ENCODE measurements at places on chromosomes 7 and 10.

GRCh38 chr10:5583525-5584175, 58.9 kb downstream of the CALML3 start:
- peak; percentile 13 for DNase-seq

GRCh38 chr10:68171539-68172080, 60.3 kb downstream of the ATOH7 start:
- DNase-seq = no peak

DNA sequence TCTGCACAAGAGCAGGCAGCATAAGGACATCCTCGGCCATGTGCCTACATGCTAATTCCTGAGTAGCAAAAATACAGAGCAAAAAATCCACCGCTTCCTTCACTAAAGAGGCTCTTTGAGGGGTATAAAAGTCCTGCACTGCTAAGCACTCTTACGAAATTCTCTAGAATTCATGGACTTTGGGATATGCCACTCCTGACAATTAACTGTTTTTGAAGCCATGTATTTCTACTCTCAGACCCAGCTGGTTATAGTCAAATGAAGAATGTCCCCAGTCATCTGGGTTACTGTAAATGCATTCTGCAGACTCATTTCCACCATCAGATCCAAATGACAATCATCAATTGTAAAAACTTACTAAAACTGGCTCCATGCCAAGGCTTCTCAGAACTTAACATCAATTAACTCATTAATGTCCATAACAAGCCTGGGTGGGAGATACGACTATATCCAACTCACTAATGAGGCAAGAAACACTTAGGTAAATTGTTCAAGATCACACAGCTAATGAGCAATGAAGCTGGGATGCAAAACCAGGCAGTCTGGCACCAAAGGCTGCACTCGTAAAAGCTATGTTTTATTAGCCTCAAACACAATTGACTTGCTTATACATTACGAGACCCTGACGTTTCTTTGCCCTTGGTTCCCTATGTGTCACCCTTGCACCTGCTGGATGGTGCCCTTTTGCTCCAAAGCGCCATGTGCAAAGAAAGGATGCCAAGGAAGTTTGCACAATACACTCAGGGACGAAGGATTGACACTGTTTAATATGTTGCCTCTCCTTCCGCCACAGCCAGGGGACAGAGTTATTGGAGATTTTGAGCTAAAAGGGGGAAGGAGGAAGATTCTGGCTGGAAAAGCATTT, 250.4 kb downstream of the ELMO1 start:
- DNase-seq = no peak

DNA sequence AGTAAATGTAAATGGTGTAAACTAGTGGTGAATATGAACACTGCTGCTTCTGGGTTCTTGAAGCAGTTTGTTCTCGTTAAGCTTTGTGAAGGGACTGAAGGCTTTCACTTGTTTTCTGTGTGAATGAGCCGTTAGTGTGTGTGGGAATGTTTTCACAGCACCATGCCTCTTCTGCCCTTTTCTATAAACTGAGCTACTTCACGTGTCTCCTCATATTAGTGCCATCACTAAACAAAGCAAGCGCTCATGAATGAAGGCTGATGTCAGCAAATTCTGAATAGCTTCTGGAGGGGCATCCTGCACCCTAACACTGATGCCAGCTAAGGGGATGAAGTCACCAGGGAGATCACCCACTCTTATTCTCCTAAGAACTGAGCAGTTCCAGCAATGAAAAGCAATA, 205.6 kb upstream of the ETV1 start:
- DNase-seq = no peak

DNA sequence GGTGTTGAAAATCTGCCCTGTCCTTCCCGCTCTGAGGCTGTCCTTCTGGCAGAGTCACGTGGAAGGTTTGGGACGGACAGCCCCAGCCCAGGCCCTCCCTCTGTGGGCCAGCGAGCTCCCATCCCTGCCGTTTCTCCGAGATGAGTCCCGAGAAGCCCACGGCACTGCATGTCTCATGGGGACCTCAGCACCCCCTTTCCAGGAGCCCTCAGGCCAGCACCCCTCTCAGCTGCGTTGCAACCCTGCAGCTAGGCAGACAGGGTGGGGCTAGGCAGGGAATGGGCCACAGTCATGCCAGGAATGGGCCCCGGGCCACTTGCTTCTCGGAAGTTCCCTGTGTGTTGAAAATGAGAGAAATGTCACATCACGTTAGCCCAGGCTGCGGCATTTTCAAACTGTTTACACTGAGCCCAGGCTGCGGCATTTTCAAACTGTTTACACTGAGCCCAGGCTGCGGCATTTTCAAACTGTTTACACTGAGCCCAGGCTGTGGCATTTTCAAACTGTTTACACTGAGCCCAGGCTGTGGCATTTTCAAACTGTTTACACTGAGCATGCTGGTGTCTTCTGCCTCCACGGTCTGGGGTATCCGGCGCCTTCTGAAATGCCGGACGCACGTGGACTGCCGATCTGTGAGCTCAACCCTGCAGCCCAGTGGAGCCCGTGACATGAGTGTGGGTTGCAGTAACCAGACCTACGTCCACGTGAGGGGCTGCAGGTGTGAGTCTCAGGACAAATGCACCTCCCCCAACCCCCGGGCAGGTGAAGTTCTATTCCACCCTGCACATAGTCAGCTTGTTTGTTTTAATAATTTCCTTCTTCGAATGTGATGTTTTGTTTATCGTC, 42.6 kb downstream of the FAM20C start:
- DNase-seq = no peak

GRCh38 chr10:34727595-34728033, 87.5 kb downstream of the PARD3 start:
- DNase-seq = no peak

- DNase-seq = no peak
Measured at GRCh38 chr7:94382132-94382531, 12.6 kb upstream of the COL1A2 start.

DNA sequence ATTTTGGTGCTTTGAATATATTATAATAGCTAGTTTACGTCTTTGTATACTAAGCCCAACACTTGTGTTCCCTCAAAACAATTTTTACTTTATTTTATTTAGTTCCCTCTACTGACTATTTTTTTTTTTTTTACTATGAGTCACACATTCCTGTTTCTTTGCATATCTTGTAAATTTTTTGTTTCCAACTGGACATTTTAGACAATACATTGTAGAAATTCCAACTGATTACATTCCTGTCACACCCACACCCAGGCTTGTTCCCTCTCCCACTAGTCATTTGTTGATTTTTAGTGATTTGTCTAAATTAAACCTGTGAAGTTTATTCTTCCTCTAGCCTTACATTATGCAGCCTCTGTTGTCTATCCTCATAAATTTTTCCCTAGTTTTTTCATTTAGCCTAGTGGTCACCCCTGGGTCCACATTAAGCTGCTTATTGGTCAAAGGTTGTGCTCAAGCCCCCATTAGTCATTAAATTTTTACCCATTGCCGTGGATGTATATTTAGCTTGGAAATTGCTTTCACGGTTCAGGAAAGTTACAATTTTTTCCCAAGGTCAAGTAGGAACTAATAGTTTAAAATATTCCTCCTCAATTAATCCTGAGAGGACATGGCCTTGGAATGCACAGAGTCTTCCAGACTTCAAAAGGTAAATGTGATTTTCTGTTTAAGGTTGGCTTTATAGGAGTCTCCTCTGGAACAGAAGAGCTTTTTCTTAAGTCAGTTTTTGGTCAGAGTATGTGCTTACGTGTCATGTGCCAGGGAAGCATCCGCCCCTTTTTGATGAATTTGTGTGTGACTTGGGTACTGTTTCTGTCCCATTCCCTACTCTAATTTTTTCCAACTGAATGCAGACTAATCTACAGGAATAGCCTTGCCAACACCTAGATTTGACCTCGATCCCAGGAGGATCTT, 207.6 kb upstream of the TMEM72 start:
- DNase-seq = no peak

DNA sequence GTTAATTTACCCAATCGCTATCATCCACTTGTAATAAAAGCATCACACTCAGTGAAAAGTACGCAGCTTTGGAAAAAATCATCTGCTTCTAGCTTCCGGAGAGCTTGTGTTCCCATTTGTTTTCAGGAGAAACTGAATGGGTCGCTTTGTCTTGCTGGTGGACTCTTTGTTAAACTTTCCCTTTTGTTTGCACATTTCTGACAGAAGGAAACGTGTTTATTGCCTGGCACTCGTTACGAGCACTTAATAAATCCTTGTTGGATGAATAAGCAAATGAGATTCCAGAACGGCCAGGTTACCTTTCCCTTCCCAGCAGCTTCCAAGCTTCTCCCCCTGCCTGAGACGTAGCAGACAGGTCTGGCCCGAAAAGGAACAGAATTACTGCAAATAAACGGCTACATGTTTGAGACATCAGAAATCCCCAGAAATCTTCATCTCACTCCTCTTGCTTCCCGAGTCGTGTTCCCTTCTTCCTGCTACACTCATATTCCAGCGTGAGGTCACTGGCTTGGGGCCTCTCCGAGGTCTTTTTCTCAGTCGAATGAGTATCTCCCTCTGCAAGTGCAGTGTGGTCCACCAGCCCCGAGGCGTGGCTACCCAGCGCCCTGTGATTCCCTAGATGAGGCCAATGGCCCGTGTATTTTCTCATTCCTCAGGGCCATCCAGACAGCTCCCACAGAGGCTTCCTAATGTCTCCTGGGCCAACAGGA, 167.2 kb downstream of the FRMD4A start:
- DNase-seq = no peak

- DNase-seq = no peak
Measured at GRCh38 chr7:17907014-17907413, 33.3 kb downstream of the SNX13 start.

DNA sequence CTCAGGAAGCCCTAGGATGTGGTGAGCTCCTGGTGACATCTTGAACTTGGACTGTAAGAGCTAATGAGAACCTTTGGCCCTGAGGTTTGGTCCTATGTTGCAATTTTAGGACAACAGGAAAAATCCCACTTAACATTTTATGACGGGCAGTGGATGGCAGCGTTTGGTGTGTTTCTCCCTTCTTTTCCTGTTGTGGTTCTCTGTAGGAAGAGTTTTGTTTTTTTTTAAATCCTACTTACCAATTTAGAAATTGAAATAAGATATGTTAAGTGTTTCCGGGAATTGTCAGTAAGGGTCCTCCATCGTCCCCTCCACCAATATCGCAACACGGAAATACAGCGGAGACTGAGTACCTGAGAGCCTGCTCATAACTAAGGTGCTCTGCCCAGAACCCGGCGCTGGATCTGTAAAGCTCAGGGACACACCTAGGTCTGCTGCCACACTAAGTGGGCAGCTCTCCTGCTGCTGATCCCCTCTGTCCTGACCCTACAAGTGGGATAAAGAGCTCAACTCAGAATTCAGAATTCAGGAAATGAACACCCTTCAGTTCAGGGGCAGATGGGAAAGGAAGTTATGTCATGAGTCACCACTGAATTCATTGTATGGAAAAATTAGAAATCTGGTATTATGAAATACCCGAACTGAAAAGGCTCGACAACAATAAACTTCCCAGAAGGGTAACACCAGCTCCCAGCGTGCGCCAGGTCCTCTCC, 9.1 kb upstream of the PROSER2 start:
- no peak for DNase-seq

DNA sequence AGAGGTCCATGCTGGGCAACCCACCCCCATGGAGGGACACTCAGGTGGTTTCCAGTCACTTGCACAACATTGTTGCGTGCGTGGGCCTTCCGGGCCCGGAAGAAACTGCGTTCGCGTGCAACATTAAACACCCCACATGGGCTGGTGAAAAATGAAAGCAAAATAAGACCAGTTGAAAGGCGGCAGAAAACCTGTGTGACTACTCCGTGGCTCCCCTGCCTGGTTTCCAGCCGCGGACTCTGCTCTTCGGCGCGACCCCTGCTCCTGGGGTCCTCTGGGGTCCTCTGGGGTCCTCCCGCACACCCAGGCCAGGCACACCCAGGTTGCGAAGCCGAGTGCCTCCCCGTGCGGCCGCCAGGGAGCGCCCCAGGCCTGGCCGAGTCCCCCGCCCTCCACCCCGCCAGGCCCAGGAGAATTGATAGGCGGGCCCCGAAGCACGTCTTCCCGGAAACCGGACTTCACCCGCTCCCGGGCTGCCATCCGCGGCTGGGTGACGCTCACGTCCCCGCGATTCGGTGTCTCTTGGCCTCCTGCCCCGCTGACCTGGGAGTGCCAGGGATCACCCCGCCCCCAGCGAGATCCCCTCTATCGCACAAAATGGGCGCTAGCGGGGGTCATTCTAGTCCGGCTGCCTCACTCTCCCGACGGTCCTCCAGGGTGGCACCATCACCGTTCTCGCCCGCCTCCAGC, 1.9 kb upstream of the SH2D4B start:
- DNase-seq = no peak

- DNase-seq = no peak
Measured at GRCh38 chr10:73577788-73578187, 13.4 kb downstream of the USP54 start.

- DNase-seq = peak; percentile 5
Measured at GRCh38 chr10:77328272-77328816, 309.3 kb downstream of the KCNMA1 start.
